ENCODE measurements at places on chromosomes 4 and X.

GRCh38 chr4:181966104-181966551, 277.1 kb upstream of the TENM3 start:
- no peak for DNase-seq

GRCh38 chr4:94403751-94404150, 48.0 kb upstream of the PDLIM5 start:
- DNase-seq: no peak

- no peak for DNase-seq
These were observed 5.2 kb upstream of the IGBP1 start for GRCh38 chrX:70128071-70128470.

DNA sequence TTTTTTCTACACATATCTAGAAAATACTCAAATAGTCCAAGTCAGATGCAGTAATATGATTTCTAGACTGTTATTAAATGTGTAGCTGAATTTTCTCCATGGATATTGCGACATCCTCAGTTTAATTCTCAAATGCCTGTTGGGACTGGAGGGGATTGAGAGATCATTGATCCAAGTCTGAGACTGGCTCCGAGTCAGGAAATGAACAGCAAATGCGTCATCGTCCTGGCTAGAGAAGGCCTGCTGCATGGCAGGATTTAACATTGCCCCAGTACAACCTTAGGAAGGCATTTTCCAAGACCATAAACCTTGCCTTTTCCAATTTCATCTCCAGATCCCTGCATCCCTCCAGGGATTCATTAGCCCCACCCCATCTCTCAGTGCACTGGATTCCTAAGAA, 56.6 kb upstream of the SLC6A14 start:
- no peak for DNase-seq

DNA sequence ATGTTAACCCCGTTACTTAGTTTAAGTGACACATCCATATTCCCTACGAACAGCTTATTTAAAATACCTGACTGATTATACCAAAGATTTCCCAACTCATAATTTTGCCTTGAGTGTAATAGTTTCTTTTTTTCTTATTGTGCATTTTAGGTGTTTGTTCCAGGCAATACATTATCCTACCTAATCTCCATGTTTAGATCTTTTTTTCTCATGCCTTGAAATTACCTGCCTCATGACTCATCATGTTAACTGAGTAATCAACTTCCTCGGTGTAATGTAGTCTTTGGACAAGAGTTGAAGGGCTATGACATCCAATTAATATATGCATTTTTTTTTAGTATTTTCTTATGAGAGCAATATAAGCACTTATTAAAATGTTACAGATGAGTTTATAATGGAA, 228.7 kb upstream of the ANKRD50 start:
- DNase-seq: no peak

DNA sequence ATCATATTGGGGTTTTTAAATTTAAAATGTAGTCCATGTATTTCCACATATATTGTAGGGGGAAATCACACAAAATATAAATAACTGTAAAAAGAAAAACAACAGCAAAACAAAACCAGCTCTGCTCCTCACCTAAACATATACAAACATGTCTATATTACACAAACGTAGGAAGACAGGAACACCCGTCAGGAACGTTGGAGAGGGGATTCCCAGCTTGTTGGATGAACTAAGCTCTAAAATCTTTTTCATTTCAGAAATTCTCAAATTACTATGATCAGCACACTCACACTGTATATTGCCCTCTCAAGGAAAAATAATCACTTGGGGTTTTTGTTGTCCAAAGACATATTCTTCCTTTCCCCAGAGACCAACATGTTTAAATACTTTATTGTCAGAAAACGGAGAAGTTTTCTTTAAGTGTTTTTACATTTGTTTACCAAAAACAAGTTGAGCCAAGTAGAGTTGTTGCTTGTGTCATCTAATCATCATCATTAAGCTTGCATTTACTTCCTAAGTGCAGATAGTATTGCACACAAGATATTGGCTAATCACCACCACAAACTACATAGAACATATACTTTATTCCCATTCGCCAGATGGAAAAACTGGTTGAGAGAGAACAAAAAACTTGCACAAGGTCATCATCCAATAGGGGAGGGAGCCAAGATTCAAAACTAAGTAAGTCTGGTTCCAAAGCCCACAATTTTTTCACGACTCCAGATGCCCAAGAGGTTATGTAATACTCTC, 2.4 kb upstream of the TLR10 start:
- no peak for DNase-seq

- DNase-seq: no peak
These were observed 115.4 kb downstream of the PARM1 start for GRCh38 chr4:75048208-75048879.

- no peak for DNase-seq
These were observed 77.7 kb upstream of the PSAPL1 start for GRCh38 chr4:7512428-7512827.

DNA sequence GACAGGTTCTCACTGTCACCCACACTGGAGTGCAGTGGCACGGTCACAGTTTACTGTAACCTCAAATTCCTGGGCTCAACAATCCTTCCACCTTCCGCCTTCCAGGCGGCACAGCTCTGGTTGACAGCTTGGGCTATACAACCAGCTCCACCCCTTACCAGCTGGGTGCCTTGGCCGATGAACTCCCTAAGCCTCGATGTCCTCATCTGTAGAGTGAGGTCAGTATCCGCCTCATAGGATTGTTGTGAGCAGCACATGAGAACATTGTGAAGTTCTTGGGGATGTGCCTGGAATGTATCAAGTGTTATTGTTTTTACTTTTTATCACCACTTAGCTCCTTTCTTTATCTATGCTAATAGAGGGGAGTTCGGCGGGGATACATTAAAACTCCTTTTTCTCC, 23.3 kb downstream of the UCHL1 start:
- DNase-seq: no peak

GRCh38 chrX:106952988-106953387, 32.8 kb downstream of the CLDN2 start:
- DNase-seq: no peak

DNA sequence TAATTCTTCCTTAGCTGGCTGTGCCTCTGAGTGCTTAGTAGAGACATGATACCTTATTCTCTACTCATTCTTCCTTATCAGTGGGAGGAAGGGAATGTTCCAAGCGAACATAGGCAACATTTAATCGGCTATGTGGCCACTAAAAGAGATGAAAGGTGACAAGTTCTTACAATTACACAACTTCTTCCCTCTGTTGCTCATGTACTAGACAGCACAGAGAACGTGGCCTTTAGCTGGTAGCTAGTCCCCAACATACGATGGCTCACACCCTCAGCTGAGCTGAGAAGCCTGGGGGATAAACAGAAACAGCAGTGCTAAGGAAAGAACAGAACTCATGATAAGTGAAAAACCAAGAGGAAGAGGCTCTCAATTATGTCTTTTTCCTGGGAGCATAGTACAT, 52.2 kb downstream of the APOO start:
- no peak for DNase-seq

GRCh38 chr4:26856906-26857277, 3.7 kb upstream of the STIM2 start:
- no peak for DNase-seq

DNA sequence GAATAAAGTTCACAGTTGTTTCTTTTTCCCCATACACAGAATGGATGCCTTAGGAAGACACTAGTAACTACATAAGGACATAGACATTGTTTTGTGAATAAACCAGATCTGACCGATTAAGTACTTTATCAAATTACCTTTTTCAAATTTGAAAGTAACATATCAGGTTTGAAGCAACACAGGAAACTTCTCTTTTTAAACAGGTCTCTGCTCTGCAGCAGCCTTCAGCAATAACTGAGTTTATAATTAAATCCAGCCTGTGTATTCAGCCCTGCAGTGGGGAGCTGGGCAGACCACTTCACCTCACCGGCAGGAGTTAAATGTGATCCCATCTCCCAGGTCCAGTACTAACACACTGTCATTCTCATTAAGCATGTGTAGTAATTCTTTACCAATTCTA, 68.3 kb upstream of the ATOH1 start:
- no peak for DNase-seq

DNA sequence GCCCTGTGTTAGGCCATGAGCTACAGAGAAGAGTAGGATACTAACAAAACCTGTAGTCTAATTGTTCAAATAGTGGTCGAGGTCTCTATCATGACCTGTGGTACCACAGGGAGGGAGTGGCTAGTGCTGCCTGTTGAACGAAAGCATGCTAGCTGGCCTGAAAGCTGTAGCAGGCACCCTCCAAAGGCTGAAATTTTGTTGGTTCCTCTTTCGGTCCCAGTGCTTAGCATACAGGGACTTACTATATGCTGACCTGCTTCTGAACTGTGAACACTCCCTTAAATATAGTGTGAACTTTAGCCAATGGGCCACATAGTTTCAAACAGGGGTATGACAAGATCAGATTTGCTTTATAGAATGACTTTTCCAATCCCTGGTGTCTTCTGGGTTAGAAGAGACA, 113.4 kb downstream of the PJA1 start:
- DNase-seq: no peak

DNA sequence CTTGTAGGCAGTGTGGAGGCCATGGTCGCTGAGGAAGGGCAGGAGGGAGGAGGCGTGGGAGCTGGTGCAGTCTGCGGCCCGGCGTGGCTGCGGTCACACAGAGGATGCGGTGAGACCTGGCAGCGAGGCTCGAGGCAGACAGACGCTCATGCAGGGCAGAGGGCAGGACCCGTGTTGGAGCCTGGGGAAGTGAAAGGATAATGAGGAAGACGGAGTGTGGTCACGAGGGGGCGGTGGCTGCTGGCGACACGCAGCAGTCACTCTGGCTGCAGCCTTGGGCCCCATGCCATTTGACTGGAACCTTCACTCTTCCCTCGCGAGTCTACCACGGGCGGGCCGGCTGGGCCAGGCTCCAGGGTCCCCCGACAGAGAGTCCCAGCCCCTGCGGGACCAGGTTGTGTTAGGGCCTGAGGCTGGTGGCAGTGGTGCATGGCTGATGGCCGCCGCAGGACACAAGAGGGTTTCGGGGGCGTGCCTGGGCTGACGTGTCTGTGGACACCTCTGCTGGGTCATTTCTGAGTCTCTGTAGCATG, 68.8 kb upstream of the HGFAC start:
- no peak for DNase-seq

DNA sequence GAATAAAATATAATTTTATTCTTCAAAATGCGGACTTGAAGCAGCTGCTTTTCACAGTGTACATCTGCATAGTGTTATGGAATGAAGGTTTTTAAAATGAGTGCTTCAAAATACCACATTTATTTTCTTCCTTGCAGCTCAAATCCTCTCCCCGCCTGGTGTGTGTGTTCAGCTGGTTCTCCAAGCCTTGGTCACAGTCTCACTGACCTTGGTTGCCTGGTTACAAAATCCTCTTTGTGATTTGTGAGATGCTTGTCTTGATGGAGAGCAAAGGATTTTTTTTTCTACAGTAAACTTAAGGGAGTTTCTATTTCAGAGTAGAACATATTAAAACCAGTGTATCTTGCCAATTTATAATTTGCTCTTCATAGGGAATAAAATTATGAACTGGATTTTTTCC, 139.2 kb downstream of the PCDH18 start:
- no peak for DNase-seq

DNA sequence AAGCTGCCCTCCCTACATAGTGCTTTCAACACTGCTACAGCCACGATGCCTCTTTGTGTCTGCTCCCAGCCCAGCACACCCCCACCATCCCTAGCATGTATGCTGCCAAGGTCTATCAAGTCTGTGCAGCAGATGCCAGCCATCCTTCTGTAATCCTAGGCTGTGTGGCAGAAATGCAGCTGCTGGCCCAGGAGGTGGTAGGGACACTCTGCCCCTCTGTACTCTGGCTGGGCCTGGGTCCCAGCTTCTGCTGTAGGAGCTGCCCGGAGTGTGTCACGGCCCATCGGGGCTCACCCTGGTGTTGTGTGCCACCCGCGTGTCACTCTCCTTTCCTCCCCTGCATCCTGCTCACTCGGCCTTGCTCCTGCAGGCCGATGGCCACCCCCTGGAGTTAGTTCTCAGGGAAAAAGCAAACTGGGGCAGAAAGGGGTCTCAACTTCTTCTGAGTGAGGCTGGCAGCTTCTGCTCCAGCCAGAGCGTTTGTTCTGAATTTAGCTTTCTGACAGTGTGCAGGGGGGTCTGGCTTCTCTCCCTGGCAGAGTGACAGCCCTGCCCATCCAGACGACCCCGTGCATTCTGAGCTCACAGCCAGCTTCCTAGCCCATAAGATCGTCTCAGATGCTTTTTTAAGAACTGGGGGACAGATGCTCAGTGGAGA, 22.7 kb downstream of the PSAPL1 start:
- DNase-seq: no peak

DNA sequence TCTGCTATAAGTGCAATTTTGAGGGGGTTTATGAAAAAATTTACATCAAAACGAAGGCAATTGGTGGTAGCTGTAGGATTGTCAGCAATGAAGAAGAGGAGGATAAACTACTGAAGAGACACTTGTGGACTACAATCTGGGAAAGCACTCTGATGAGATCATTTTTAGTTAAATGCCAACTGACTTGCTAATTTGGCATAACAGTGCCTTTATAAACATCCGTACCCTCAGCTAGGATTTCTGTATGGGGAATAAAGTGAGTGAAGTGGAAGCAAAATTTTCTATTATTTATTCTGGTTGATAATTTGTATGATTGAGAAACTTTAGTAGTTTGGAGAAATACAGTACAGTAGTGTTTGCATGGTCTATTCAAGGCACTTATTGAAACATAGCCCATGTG, 11.2 kb upstream of the GNRHR start:
- no peak for DNase-seq

- DNase-seq: no peak
These were observed 96.8 kb downstream of the PDLIM5 start for GRCh38 chr4:94548571-94548970.

DNA sequence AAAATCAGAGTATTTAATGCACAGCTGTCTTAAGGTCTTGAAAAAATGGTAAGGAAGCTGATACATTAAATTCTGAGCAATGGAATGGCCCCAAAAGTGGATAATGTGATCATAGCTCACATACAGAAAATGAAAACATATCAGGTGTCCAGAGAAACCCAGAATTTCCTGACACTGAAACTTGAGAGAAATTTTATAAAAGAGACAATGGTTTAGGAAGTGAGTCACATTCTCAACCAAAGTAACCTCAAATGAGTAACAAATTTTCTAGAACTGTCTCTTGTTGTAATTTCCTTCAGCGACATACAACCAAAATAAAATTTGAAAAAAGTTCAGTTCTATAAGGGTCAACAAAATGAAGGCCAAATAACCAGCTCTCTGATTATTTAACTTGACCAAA, 37.4 kb upstream of the PACRGL start:
- no peak for DNase-seq

GRCh38 chr4:92163348-92163747, 140.4 kb upstream of the GRID2 start:
- DNase-seq: no peak

GRCh38 chrX:29862126-29862677, 353.2 kb upstream of the MAGEB2 start:
- DNase-seq: no peak

- no peak for DNase-seq
These were observed 730 bp downstream of the MANBA start for GRCh38 chr4:102759831-102760644.
